ENCODE measurements at places on chromosomes 2 and 18. TPM values are rescaled to one million over a fixed set of nuclear protein-coding genes. Genes with fewer than 3 reads are reported as not detected.

SLC30A3 gene
- 8.3 TPM for total RNA-seq

MRO gene
- total RNA-seq: 0.80 TPM

HK2 gene
- total RNA-seq: 56.0 TPM

DNA sequence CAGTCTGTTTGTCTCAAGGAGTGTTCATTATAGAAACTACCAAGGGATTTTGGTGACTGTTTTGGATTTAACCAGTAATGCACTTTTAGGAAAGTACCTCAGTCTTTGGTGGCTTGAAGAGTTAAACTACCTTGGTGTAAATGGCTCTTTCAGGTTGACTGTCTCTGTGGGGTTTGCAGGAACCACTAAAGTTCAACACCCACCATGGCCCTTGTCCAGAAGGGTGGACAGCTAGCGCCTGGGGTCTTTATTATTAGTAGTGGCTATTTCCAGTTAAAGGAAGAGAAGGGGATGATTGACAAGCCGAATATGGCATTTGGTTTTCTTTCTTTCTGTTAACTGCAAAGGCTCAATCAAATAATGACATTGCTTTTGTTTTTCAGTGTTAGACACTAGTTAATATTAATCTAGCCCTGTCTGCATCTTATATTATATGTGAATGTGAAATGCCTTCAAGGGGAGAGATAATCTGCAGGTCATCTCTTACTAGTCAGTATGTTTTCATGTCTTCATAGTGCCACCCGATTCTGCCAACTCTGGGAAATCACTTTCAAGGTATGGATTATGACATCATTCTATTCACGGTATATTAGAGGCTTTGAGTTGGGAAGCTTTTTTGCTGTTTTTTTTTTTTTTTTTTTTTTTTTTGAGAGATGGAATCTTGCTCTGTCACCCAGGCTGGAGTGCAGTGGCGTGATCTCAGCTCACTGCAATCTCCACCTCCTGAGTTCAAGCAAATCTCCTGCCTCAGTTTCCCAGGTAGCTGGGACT is 56.4 kb downstream of the MAP4K4 start:
- no peak for DNase-seq

- DNase-seq: no peak
Measured at GRCh38 chr2:230658577-230658876, 54.1 kb upstream of the CAB39 start.

GRCh38 chr2:173753441-173753840 is 211.7 kb downstream of the SP3 start:
- DNase-seq: no peak

DNA sequence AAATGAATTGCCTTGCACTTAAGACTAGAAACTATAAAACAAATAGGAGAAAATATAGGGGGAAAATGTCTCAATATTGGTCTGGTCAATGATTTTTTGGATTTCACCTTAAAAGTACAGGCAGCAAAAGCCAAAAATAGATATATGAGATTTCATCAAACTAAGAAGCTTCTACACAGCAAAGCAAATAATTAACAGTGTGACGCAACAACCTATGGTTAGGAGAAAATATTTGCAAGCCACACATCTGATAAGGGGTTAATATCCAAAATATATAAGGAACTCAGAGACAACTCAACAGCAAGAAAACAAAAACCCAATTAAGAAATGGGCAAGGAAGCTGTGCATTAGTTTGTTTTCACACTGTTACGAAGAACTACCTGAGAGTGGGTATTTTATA is 89.1 kb downstream of the MAIP1 start:
- no peak for DNase-seq

FAM161A gene
- total RNA-seq: 16.2 TPM

DNA sequence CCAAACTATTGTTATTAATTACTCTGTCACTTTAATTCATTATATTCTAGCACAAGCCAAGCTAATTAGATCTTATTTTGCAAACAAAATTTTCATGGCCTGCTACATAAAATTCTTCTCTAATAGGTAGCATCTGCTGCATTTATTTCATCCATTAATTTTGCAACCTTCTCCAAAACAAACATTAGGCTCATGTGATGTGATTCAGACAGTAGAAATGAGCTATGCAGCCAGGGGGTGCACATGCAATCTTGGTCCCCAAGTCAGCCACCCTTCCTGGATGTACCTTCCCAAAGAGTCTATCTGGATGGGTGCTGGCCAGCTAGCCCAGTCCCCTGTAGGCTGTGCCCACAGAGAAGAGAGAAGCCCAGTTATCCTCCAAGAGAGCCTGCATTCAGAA is 242.1 kb upstream of the OSR1 start:
- no peak for DNase-seq

DNA sequence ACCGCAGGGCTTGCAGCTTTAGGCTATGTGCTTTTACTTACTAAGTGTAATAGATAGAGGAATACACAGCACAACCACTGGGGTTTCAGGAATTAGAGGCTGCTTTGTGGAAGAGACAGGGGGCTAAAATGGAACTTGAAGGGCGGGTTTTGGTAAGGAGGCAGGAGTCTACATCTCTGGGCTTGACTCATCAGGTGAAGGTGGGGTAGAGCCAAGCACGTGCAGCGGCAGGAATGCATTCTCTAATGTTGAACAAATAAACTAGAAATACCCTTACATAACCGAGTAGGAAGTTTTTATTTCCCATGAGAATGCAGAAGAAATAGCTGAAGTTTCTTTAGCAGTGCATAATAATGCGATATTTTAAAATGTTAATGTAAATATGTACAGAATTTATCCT is 673.8 kb upstream of the SALL3 start:
- DNase-seq: no peak
